ENCODE measurements at places on chromosomes 12 and 14.

- DNase-seq: peak; percentile 70
Measured at GRCh38 chr12:57240066-57240921, 10.7 kb downstream of the STAC3 start.

- peak; percentile 89 for DNase-seq
Measured at GRCh38 chr12:121776190-121777098, 17.0 kb downstream of the RHOF start.

DNA sequence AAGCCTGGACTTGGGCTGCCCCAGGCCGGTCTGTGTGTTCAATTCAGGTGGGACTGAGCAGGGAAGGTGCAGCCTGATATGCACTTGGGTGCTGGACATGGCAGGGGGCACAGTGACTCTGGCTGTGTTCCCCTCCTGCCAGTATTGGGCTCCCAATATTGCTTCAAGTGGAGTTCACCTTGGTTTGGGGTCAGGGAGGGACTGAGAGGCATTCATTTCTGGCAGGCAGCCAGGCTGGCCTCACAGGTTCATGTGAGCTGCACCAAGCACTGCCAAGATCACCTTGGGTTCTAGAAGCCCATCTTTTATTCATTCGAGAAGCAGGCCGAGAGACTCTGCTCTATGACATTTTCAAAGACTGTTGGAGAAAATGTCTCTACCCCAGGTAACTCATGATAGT lies 245.0 kb downstream of the CHST11 start:
- DNase-seq: no peak

DNA sequence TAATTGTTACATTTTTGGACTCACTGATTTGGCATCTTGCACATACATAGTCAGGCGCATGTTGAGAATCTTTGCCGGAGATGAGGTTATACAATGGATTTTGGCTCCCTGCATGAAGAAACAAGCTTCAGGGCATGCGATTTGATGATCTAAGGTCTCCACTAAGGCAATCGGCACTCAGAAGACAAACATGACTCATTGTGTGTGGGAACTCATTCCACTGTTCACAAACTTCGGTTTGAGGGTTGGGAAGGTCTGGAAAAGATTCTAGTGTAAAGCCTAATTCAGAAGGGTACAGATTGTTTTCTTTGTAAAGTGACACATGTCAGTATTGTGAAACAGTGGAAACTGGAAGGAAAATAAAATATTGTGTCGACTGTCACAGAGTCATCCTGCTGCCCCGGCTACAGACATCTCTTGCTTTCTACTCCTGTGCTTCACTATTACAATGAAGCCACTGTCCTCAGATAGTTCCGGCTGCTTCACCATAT lies 192.6 kb upstream of the HMGA2 start:
- no peak for DNase-seq

GRCh38 chr14:53109105-53110041 lies 43.8 kb downstream of the DDHD1 start:
- peak; percentile 35 for DNase-seq

GRCh38 chr12:31822761-31823160 lies 93.9 kb upstream of the AMN1 start:
- no peak for DNase-seq

- no peak for DNase-seq
Measured at GRCh38 chr14:67940486-67941455, 121.2 kb downstream of the RAD51B start.

DNA sequence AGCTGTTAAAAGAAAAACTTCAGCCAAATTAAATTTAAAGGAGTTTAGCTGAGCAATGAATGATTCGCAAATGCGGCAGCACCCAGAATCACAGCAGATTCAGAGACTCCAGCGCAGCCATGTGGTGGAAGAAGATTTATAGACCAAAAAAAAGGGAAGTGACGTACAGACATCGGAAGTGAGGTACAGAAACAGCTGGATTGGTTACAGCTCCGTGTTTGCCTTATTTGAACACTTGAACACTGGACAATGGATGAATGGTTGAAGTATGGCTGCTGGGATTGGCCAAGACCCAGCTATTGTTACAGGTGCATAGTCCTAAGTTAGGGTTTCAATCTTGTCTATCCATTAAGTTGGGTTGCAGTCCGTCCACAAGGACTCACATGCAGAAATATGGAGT lies 42.6 kb downstream of the GALNT8 start:
- no peak for DNase-seq

DNA sequence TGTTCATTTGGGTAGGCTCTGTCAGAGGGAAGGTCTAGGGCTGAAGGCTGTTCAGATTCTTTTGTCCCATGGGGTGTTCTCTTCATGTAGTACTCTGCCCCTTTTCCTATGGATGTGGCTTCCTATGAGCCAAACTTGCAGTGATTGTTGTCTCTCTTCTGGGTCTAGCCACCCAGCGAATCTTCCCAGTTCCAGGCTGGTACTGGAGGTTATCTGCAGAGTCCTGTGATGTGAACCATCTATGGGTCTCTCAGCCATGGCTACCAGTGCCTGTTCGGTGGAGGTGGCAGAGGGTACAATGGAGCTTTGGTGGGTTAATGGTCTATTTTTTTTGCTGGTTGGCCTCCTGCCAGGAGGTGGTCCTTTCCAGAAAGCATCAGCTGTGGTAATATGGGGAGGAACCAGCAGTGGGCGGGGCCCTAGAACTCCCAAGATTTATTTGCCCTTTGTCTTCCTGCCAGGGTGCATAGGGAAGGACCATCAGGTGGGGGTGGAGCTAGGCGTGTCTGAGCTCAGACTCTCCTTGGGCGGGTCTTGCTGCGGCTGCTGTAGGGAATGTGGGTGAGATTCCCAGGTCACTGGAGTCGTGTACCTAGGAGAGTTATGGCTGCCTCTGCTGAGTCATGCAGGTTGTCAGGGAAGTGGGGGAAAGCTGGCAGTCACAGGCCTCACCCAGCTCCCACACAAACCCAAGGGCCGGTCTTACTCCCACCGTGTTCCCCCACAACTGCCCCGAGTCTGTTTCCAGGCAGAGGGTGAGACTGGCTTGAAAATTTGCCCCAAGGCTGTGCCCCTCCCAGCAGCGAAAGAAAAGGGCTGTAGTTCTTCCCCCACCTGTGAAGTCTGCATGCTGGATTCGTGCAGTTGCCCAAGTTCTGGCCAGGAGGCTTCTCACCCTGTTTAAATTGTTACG lies 17.5 kb downstream of the MTRFR start:
- DNase-seq: peak; percentile 92

- DNase-seq: no peak
Measured at GRCh38 chr12:44317651-44318126, 481.8 kb downstream of the TMEM117 start.

- DNase-seq: peak; percentile 83
Measured at GRCh38 chr12:54560374-54560858, 11.0 kb downstream of the PDE1B start.

DNA sequence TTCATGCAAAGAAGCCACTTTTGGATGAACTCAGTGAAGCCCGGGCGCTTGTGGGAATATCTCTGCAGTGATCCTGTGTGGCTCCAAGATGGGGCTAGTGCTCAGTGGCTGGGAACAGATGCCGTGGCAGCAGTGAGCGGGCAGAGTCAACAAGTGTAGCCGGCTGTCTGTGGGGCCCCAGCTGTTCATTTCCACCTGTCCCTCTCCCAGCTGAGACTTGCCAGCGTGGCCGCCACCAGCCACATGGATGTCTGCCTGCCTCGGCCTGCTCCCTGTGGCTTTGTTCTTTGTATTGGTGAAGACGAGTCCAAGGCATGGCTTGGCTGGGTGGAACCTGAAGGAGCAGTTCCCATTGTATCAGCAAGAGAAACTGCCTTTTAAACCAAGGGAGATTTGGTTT lies 77.3 kb downstream of the NOS1 start:
- no peak for DNase-seq

DNA sequence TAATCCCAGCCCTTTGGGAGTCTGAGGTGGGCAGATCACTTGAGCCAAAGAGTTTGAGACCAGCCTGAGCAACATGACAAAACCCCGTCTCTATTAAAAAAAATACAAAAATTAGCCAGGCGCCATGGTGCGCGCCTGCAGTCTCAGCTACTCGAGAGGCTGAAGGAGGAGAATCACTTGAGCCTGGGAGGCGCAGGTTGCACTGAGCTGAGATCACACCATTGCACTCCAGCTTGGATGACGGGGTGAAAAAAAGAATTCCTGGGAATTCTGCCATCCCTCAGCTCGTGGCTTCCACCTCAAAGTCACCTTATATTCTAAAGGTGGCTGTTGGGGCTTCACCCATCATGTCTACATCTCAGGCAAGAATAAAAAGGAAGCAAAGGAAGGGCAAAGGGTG lies 12.9 kb downstream of the BCL2L14 start:
- DNase-seq: no peak

DNA sequence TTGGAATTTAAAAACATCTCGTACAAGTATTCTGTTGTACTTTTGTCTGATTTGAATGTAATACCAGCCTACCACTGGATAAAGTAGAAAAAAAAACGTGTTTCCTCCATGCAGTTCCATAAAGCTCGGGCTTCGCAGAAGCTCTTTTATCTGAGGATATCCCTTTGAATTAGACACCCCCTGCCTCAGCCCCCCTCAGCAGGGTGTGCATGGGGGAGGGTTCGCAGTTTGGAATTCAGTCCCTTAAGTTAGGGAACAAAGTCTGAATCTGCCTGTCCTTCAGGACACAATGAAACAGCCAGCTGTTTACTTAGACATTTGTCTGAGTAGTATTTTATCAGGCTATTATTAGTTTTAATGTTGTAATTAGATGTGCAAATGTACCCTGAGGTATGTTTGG lies 234.0 kb upstream of the CAND1 start:
- DNase-seq: no peak

GRCh38 chr14:91383439-91383838 lies 34.2 kb downstream of the CCDC88C start:
- no peak for DNase-seq

DNA sequence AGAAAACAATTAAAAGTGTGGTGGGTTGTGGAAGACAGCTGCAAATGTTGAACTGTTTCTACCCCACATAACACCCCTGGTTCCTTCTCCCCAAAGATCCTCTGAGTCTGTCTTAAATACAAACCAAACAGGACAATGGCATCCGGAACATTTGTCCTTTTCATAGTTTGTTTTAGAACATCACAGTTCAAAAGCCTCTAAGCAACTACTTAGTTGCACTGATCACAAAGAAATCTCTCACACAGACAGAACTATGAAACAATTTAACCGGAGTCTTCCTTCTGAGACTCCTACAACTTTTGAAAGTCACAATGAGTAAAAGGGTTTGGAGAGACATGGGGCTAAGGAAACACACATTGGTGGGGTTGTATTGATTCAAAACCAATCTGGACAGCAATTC lies 125.6 kb downstream of the SLC25A21 start:
- DNase-seq: no peak

- no peak for DNase-seq
Measured at GRCh38 chr12:106452309-106452708, 94.8 kb downstream of the POLR3B start.

DNA sequence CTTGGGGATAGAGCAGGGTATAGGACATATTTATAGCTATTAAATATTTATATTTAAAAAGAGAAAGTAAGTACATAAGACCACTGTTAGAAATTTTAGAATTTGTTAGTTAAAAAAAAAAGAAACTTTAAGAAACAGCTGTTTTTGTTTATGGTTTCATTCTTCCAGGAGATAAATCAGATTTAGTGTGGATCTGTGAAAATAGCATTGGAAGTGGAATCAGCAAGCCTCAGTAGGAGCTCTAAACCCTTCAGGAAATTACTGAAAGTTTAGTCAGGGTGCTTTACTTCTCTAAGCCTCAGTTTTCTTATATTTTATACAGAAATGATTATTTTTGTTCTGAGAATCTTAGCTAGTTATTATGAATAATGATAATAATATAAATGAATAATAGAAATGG lies 316.0 kb upstream of the NOVA1 start:
- DNase-seq: no peak

- no peak for DNase-seq
Measured at GRCh38 chr12:45458854-45459807, 243.2 kb downstream of the ANO6 start.

All from transverse colon (tissue), 4 donors.